ENCODE measurements at places on chromosomes 5 and 9. TPM values are rescaled to one million over a fixed set of nuclear protein-coding genes. Genes with fewer than 3 reads are reported as not detected.
A peak's percentile ranks its signal among the peaks of the same experiment; 100 is the strongest.

The CNTLN gene
- total RNA-seq = 0.79 TPM

The PRRX2 gene
- total RNA-seq = not detected

The PCDHGB3 gene
- total RNA-seq = under 0.01 TPM

The DDX41 gene
- 250 TPM for total RNA-seq

The SPINK14 gene
- total RNA-seq = not detected

The DOCK2 gene
- not detected for total RNA-seq

The IFNA8 gene
- total RNA-seq = not detected

The ZDHHC12 gene
- total RNA-seq = 27.4 TPM

The FBXW2 gene
- total RNA-seq = 30.0 TPM

The CDH9 gene
- not detected for total RNA-seq

DNA sequence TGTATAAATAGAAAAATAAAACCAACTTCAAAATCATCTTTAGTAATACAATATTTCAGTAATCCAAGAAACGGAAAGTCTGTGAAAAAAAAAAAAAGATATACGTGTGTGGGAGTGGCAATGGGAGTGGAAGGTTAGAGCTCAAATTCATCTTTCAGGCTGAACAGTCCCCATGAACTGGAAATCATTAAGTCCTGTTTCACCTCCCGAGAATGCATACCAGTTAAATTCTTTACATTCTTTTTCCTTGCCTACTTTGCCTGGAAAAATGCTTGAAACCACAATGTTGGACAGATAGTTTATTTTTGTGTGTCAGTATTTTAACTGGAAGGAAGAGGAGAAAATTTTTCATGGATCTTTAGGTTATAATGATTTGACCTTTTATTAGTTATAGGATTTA is 166.8 kb downstream of the MUSK start:
- peak; percentile 58 for DNase-seq

GRCh38 chr5:135776457-135776856 is 58.0 kb upstream of the SLC25A48 start:
- DNase-seq = no peak

DNA sequence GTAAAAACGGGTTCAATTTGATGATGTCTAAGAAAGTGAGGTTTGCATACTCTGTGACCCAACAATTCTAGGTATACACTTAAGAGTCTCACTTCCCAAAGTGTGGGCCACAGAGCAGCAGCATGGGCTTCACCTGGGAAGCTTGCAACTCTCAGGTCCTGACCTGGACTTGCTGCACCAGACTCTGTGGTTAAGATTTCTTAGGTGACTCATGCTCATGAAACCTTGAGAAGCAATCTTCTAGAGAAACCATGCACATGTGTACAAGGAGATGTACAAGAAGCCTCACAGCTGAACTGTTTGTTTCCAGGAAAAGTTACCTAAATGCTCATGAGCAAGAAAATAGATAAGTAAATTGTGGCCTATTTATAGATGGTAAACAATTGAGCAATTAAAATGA is 30.0 kb downstream of the DNAJC21 start:
- peak; percentile 70 for DNase-seq

DNA sequence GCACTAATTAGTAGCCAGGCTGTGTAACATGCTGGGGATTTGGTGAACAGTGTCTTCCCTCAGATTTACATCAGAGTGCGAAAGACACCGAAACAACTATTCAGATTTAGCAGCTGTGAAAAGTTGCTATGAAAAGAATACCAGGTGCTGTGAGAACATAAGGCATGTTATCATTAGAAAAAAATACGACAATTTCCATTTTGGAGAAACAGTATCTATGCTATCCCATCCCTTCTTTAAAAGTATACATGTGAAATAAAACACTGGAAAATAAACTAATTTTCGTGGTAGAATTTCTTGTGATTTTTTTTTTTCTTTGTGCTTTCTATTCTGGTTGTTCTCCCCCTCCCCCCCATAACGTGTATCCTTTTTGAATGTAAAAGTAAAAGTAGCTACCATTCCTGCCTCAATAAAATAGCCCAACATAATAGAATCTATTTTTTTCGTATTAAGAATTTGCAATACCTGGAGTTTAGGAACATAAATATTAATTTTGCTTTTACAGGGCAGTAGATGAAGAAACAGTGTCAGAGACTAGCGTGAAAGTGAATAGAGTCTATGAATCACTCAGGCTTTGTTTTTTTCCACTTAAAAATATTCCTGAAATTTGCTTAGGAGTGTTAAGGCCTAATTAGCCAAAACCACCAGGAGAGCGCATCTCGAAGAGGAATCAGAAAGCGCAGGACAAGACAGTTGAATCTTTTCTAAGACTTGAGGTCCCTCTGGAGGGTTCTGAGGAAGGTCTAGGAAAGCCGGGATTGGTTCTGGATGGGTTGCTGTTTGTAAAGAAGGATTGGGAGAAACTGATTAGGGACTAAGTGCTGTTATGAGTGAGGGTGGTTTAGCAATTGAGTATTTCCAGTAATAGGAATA is 813 bp upstream of the SLU7 start:
- no peak for DNase-seq

- no peak for DNase-seq
These were observed 353.9 kb upstream of the CDH10 start for GRCh38 chr5:24998641-24999040.

- DNase-seq = no peak
These were observed 641 bp downstream of the ATP6V1G1 start for GRCh38 chr9:114588210-114588609.

DNA sequence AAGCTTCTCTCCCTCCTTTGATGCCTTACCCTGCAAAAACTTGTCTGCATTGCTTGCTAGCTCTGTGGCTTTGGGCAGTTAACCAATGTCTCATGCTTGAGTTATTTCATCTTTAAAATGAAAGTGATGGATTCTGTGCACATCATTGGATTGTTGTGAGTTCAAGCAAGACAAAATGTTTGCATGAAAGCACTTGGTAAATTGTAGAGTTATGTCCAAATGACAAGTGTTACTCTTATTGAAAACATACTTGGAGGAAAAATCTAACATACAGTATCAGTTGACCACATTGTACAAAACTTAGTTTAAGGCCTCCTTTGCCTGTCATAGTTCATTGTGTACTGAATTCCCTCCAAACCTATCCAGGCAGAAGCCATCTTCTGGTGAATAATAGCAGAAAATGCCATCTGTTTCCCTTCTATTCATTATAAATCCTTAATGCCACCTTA is 30.0 kb downstream of the TGFBR1 start:
- no peak for DNase-seq

DNA sequence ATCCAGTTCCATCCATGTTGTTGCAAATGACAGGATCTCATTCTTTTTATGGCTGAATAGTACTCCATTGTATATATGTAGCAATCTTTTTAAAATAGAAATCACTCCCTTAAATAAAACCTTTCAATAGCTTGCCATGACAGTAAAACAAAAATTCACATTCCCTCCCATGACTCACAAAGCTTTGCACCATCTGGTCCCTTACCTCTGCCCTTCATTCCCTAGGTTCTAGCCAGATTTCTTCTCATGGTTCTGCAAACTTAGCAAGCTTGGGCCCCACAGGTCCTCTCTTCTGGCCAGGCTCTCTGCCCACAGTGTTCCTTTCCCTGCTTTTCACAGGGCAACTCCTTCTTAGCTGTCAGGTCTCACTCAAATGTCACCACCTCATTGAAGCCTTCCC is 4.3 kb upstream of the SPOCK1 start:
- DNase-seq = no peak

- peak; percentile 90 for DNase-seq
These were observed 23.1 kb upstream of the ERCC6L2 start for GRCh38 chr9:95852059-95853032.

GRCh38 chr5:43357878-43358281 is 44.7 kb upstream of the HMGCS1 start:
- DNase-seq = no peak

- DNase-seq = no peak
These were observed 348.1 kb downstream of the ADAMTS6 start for GRCh38 chr5:65133477-65134110.

DNA sequence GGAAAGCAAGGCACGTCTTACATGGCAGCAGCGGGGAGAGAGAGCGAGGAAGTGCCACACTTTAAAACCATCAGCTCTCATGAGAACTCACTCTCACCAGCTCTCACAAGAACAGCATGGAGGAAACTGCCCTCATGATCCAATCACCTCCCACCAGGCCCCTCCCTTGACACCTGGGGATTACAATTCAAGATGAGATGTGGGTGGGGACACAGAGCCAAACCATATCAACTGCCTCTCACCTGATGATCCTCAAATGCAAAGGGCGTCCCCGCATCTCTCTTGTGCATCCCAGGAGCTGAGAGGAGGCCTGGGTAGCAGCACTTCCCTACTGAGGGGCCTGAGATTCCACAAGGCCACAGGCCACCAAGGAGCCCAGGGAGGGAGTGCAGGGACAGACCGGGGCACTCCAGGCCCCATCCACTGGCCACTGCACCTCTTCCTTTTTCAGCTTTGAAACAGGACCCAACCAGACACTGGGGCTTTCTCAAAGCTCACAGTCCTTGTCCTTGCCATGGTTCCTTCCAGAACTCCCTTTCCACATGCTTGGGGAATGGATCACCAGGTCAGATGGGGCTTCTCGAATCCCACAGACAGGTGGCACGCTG is 54.5 kb upstream of the IL17B start:
- no peak for DNase-seq

GRCh38 chr9:126298063-126298801 is 28.4 kb upstream of the MVB12B start:
- DNase-seq = no peak

DNA sequence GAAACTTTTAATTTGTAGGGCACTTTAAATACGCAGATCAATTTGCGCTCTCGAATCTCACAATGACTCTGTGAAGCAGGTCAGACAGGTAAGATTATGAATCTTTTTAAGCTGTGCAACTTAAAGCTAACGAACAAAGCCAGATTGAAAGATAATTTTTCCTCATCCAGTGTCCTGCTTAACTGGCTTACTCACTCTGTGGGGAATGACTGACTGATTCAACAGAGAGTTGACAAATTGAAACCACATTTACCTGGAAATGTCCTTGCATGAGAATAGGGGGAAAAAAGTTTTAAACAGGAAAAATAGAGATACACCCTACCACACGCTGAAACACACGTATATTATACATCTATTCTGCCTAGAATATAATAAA is 187.9 kb downstream of the MAN2A1 start:
- peak; percentile 67 for DNase-seq

GRCh38 chr5:74956278-74956677 is 90.1 kb upstream of the FAM169A start:
- DNase-seq = peak; percentile 96

- no peak for DNase-seq
These were observed 41.5 kb upstream of the PPP3R2 start for GRCh38 chr9:101636247-101636646.

- no peak for DNase-seq
These were observed 58.4 kb downstream of the HMHB1 start for GRCh38 chr5:143870362-143870761.

GRCh38 chr9:126160067-126160853 is 166.4 kb upstream of the MVB12B start:
- no peak for DNase-seq

DNA sequence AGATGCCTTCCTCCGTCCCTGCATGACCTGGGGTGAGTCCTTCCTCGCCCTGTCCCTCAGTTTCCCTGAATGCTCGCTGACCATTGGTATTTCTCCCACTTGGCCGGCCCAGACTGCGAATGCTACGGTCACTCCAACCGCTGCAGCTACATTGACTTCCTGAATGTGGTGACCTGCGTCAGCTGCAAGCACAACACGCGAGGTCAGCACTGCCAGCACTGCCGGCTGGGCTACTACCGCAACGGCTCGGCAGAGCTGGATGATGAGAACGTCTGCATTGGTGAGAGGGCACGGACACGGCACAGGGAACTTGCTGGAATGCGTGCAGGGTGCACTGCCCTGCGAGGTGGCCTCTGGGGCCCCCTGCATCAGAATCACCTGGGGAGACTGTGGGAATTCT is 77.1 kb downstream of the NTNG2 start:
- DNase-seq = no peak

DNA sequence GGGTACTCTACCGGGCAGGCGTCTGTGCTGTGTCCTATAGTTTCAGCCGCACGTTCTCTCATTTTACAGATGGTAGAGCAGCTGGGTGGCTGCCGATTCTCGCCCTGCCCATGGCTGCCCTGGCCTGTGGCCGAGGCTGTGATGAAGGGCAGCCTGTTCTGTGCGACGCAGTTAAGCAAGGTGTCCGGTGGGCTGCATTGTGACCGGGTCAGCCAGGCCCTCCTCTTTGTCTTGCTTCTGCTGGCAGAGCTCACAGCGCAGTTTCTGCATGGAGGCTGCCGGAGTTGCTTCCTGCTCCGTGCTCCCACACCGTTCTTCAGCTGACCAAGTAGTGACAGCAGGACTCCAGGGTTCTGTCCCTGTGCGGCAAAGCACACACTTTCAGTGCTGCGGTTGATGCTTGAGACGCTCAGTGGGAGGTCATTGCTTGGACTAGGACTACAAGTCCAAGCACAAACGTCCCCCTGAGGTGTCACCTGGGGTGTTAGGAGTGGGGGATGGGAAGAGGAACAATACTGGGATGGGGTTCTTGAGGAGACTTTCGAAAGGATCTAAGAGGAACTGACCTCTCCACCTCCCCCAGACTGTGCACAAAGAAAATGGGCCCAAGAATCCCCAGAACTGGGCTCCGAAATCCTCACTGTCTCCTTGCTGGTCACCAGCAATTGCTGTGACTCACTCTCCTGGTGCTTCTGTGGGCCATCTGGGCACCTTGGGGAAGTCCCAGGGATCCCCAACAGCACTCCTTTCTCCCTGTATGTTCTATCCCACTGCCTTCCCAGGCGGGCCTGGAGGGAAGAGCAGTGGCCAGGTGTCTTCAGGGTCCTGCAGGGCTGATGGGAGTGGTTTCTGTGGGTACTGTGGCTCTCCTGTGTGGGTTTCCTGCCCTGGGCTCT is 58.2 kb downstream of the GADD45G start:
- no peak for DNase-seq

GRCh38 chr5:90201923-90202322 is 207.6 kb downstream of the CETN3 start:
- peak; percentile 94 for DNase-seq

- no peak for DNase-seq
These were observed 705 bp downstream of the SEPTIN8 start for GRCh38 chr5:132776131-132776937.

- DNase-seq = no peak
These were observed 62.6 kb downstream of the IL31RA start for GRCh38 chr5:55913466-55914413.

- peak; percentile 90 for DNase-seq
These were observed 809 bp downstream of the TNIP1 start for GRCh38 chr5:151079838-151080612.

GRCh38 chr5:13878357-13878756 is 66.1 kb downstream of the DNAH5 start:
- no peak for DNase-seq

DNA sequence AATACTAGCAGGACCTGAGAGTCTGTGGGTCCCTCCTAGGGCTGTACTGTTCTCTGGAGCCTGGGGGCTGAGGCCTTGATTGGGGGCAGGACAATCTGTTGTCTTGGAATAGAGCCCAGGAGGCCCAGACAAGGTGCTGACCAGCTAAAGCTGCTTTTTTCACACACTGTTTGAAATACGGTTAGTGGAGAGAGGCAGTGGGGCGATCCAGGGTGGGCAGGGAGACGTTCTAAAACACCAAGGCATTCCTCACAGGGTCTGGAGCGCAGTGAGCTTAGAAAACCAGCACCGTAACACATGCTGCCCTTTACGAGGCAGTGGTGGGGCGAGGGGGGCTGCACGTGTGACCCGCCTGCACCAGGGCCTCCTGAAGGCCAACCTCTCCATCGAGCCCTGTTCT is 55.1 kb downstream of the EHMT1 start:
- no peak for DNase-seq

All from bronchial epithelial cell (primary cell).